ENCODE measurements at places on chromosomes 5 and 9.

- no peak for DNase-seq
These were observed 1770.8 kb upstream of the CDH9 start for GRCh38 chr5:28808967-28809810.

DNA sequence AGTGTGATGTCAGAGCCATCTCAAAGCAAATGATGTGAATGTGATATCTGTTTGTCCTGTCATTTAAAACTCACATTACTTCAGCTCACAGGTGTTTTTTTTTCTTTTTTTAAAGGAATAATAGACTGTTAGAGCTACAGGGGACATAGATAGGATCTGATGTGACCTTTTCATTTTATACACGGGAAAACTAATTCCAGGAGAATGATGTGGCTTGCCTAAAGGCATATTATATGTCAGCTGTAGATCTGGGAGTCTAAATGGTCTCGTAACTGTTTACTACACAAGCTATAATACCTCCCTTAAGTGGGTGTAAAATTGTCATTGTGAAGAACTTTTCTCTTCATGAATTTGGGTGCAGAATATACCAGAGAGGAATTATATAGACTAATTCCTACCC lies 2.0 kb downstream of the NMUR2 start:
- no peak for DNase-seq

- DNase-seq = no peak
These were observed 85.5 kb downstream of the ELAVL2 start for GRCh38 chr9:23740531-23740930.

- DNase-seq = no peak
These were observed 940 bp upstream of the CAMK4 start for GRCh38 chr5:111223101-111223786.

DNA sequence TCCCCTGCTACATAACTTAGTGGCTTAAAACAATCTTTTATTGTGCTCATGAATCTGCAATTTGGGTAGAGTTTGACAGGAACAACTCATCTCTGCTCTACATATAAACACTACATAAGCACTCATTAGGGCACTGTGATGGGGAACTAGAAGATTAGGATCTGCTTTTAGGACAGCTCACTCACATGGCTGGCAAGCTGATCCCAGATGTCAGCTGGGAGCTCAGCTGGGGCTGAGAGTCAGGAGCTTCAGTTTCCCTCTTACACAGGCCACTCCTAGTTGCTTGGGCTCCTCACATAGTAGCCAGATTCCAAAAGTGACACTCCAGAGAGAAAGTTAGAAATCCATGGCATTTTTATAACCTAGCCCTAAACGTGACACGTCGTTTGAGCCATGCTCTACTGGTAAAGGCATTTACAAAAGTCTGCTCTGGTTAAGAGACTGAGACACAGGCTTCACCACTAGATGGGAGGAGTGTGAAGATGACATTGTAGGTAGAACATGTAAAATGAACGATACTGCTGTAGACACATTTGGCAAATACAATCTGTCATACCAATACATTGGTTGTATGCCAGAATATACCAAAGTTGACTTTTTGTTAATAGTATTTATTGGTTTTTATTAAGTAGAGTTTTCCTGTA lies 23.6 kb downstream of the SCAI start:
- DNase-seq = no peak

DNA sequence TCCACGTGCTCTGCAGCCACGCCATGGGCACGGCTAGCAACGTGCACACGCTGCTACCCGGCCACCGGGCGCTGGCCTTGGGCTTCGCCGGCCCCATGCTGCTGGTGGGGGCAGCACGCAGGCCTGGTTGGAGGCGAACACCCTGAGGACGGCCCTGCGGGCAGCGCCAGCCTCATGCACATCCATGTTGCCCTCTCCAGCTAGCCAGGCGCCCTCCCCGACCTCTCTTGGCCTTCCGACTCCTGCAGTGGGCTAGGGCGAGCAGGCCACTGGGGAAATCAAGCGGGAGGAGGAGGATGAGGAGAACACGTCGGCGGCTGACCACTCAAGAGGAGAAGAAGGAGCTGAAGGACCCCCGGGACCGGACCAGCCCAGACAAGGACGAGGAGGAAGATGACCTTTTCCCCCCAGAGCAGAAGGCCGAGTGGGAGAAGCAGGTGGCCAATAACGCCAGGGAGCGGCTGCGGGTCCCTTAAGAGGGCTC lies 73.3 kb downstream of the INSL6 start:
- DNase-seq = peak; percentile 3

DNA sequence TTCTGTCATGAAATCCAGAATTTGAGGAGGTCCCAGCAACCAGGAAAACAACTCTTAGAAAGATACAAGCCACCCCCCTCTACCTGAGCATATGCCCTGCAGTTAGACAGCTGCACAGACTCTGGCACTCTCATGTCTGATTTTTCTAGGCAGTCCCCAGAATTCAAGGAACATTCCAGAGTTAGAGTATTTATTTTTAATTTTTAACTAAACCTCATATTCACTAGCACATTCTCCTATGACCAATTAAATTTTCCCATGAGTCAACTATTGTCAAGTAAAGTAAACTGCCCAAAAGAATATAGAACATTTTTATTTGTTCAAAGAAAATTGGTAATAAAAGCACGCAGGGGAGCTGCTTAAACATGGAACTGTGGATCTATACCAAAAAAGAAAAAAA lies 490.5 kb upstream of the SEMA6A start:
- DNase-seq = no peak

DNA sequence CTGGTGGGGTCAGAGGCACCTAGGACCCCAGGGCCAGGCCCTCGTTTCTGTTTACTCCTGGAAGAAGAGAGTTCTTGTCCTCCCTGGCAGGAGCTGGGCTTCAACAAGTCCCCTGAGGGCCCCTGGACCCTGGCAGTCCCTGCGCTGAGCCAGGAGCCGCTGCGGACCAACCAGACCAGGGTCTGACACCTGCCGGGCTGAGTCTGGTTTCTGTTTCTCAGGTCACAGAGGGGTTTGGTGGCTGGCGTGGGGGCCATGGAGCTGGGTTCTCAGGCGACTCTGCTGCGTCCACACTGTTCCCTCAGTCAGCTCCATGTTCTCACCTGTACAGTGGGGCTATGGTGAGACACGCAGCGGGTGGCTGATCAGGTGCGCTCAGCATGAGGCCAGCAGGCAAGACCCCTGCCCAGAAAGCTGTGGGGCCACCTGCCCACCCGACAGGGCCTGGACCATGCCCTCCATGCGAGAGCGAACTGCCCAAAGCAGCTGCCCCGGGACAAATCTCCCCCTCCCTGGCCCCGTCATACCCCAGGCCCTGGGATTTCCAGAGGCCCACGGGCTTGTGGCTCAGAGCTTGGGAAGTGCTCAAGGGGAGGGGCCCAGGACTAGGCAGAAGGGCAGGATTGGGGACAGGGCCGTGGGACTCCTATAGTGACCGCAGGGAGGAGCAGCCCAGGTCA lies 17.9 kb upstream of the NOTCH1 start:
- DNase-seq = no peak

- peak; percentile 62 for DNase-seq
These were observed 5.4 kb downstream of the KCNV2 start for GRCh38 chr9:2722715-2723114.

- no peak for DNase-seq
These were observed 63.2 kb downstream of the CFAP90 start for GRCh38 chr5:7787770-7788169.

DNA sequence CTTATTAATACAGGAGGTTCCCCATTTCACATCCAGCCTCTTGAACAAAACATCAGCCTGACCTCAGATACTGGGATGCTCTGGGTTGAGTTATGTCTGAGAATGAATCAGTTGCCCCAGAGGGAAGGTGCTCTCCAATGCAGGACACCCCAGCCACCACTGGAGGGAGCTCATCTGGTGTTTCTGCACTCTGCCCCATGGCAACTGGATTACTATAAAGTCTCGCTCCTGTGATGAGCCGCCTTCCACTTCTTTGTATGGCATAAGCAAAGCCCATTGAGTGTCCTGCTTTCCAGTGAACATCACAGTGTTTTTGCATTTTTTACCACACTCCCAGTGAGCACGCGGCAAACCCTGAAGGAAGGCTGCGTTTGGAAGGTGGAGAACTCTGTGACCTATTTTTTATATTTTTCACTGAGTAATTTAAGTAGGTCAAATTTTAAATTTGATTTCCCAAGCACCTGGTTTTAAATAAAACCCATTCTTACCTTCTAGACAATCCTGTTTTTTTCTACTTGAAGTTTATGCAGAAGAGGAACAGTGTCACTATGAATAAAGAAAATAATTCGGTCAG lies 176.9 kb upstream of the WWC1 start:
- peak; percentile 30 for DNase-seq

Data from AG08396 (cell line).